Activated CD4-positive, alpha-beta T cell treated with anti-CD3 and anti-CD28 coated beads, Interleukin-2, amount 10 ng/mL, durations not matched to agents 7 days and 5 days (primary cell): ENCODE measurements at places on chromosomes 1 and 21. TPM values are rescaled to one million over a fixed set of nuclear protein-coding genes. Genes with fewer than 3 reads are reported as not detected.

The KLHDC9 gene
- not detected for total RNA-seq

The EXTL1 gene
- total RNA-seq: not detected

The HTR6 gene
- not detected for total RNA-seq

The SPATA21 gene
- total RNA-seq: not detected

The SAMD13 gene
- total RNA-seq: 0.15 TPM

The DENND2C gene
- total RNA-seq: 0.15 TPM

The NTMT2 gene
- not detected for total RNA-seq

The TXNIP gene
- 240 TPM for total RNA-seq

The BRDT gene
- not detected for total RNA-seq

The CDC7 gene
- 31.4 TPM for total RNA-seq

The NKAIN1 gene
- total RNA-seq: 0.27 TPM

The DNAH14 gene
- total RNA-seq: 0.82 TPM

The ZNF695 gene
- 0.17 TPM for total RNA-seq

The SPTA1 gene
- total RNA-seq: not detected

The KIAA1614 gene
- 0.22 TPM for total RNA-seq

The TDRD5 gene
- not detected for total RNA-seq

The MYOC gene
- total RNA-seq: not detected

The SUSD4 gene
- 4.8 TPM for total RNA-seq

The INSRR gene
- not detected for total RNA-seq

The PPOX gene
- 40.7 TPM for total RNA-seq

The TACSTD2 gene
- total RNA-seq: not detected

The ILDR2 gene
- total RNA-seq: 8.4 TPM

The TNNI3K gene
- not detected for total RNA-seq

The FAM72C gene
- total RNA-seq: 10.2 TPM

The PRPF38A gene
- total RNA-seq: 98.1 TPM

The SKI gene
- 60.7 TPM for total RNA-seq

The LDLRAD2 gene
- total RNA-seq: not detected

The GPR25 gene
- not detected for total RNA-seq

The MPZ gene
- 4.5 TPM for total RNA-seq

The LCE2C gene
- total RNA-seq: not detected

The TMCO1 gene
- 102 TPM for total RNA-seq

The FCAMR gene
- not detected for total RNA-seq

The GPR161 gene
- total RNA-seq: 0.17 TPM

The PLA2G2A gene
- not detected for total RNA-seq

The KHDC4 gene
- 67.3 TPM for total RNA-seq

The MX2 gene
- total RNA-seq: 117 TPM

The LORICRIN gene
- total RNA-seq: not detected

The SV2A gene
- 7.7 TPM for total RNA-seq

The MARK1 gene
- total RNA-seq: not detected

The DNAJC6 gene
- 1.9 TPM for total RNA-seq

The AADACL4 gene
- not detected for total RNA-seq

The MROH9 gene
- total RNA-seq: not detected

The YTHDF2 gene
- total RNA-seq: 89.2 TPM

The TRIM67 gene
- not detected for total RNA-seq

The PROK1 gene
- total RNA-seq: not detected

The TMEM240 gene
- total RNA-seq: 1.3 TPM

The KRTAP7-1 gene
- total RNA-seq: not detected

The ORC1 gene
- total RNA-seq: 30.3 TPM
